RWPE1 (cell line): ENCODE measurements at places on chromosomes 1 and 21.

- DNase-seq = no peak
Observed at GRCh38 chr1:228071839-228072657, 10.5 kb upstream of the ARF1 start.

DNA sequence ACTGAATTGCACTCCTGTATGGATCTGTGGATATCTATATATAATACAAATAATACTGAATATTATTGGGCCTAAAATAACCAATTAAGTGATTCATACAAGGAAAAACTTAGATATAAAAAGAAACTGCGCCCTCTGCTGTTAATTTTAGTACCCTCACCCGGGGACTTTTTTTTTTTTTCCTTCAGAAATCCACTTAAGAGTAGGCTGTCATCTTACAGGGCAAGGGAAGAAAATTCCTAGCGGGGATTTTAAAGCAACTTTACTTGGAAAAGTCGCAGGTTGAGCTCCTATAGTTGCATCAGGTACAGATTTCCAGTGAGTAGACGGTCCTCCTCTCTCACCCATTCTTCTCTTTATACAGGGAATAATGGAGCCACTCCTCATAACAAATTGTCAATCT lies 1.3 kb downstream of the NTNG1 start:
- DNase-seq = no peak

DNA sequence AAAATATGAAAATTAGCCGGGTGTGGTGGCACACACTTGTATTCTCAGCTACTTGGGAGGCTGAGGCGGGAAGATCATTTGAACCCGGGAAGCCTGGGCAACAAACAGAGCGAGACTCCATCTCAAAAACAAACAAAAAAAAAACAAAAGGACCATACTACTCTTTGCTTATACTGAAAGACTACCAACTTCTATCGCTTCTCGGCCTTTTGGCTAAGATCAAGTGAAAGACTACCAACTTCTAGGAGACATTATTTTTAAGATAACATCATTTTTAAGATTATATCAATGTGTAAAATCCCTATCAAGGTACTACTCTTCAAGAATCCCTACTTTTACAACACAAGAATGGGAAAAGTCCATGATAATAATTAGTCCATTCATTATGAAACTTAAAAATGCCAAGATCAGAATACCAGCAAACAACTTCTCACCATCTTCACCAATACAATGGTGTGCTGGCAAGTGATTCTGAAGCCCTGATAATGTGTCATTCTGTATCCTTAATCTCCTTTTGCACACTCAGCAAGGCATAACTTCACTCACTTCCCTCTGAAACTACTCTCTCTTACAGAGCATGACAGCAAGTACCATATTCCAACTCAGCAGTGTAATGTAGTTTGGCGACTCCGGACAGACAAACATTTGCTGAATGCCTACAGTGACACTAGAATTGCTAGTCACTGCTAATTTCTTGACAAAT lies 1.7 kb downstream of the PTP4A2 start:
- DNase-seq = no peak

DNA sequence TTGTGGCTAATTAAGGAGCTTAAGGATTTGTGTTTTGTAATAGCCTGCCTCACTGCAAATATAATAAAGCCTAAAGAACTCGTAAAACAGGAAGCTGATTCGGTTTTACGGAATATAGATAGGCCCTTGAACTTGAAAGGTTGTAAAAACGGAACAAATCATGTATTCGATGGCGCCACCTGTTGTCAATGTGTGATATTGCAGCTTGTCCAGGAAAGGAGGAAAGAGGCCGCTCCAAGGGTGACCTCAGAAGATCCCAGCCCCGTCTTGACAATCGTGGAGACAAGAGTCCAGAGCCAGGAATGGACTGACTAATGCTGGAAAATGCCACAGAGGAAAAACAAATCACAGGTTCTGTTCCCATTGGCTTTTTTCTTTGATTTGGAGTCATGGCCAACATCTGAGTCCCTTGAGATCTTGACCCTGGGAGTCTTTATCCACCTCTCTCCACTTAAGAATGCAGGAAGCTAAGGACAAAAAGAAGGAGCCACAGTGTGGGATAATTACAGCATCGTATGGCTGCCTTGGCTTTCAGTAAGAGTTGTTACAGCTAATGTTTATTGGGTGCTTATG lies 7.0 kb upstream of the IGSF21 start:
- peak; percentile 68 for DNase-seq

- no peak for DNase-seq
Observed at GRCh38 chr1:170218257-170218650, 72.5 kb downstream of the NTMT2 start.

DNA sequence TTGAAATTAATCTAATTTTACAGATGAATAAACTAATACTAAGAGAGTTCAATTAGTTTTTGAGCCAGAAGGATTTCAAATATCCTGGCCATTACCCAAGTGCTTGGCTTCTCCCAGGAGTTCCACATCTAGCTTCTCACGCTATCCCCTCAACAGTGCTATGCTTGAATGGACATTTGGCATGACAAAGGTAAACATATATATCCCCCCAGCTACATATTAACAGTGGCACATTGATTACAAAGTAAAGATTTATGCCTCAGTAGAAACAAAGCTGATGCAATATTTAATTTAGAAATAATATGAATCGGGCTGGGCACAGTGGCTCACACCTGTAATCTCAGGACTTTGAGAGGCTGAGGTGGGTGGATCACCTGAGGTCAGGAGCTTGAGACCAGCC lies 434.6 kb upstream of the PRMT6 start:
- DNase-seq = no peak

GRCh38 chr1:38872401-38873026 lies 634 bp downstream of the MYCBP start:
- peak; percentile 32 for DNase-seq
